Stimulated activated CD4-positive, alpha-beta T cell treated with anti-CD3 and anti-CD28 coated beads, Interleukin-12 subunit alpha, Interleukin-12 subunit beta, amount 100 ng/mL, for 48 hours (primary cell): ENCODE measurements at places on chromosomes 2 and 18.

DNA sequence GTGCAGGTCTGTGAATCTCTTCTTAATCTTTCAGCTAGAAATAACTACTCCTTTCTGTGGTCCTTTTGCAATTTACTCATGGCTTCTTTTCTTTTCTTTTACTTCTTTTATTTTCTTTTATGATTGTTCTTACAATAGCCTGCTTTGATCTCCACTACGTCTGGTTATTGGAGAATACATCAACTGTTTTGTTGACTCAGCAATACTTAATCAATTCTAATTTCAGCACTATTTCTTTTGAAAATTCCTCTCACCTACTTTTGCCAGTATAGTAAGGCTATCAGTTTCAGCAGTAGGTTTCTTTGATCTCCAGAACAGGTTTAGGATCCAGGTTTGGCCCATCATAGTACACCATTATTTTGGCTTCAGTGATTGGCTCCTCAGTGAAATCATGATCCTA is 111.8 kb upstream of the DPP10 start:
- DNase-seq = no peak

GRCh38 chr2:237180987-237181386 is 95.3 kb downstream of the COPS8 start:
- DNase-seq = no peak

GRCh38 chr2:119155633-119156032 is 2.9 kb downstream of the C1QL2 start:
- no peak for DNase-seq

- DNase-seq = no peak
Observed at GRCh38 chr2:182855376-182855775, 11.1 kb downstream of the FRZB start.

DNA sequence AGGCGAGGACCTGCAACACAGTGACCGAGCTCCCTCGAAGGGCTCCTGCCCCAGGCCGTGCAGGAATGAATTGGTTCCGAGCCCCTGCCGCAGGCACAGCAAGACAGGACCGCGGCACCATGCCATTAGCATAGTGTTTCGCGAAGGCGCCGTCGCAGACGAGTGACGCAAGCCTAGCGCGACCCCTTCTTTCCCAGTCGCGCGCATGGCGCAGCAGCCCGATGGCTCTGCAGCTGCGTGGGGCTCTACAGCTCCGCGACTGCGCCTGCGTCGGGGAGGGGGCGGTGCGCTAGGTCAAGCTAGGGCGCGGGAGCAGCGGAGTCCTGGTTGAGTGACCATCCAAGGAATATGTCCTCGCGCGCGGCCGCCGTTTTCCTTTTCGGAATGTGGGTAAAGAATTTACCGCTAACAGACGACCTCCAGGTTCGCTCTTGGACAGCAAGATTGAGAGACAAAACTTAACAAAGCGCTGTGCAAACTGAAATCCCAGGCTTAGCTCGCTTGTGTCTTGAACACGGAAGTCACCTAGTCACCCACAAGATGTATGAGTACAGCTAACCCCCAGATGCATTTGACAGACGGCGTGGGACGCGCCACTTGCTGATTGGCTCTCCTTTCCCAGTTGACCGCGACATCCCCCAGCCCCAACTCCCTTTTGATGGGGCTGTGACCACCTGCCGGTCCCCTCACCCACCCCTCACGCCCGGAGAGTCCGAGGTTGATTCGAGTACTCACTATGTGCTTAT is at the start of gene TRMT61B:
TSS of gene TRMT61B (minus strand) at position 164 of the 746 bp plus-strand sequence. CDS start at position 132, 32 bp downstream.
- peak; percentile 97 for DNase-seq

DNA sequence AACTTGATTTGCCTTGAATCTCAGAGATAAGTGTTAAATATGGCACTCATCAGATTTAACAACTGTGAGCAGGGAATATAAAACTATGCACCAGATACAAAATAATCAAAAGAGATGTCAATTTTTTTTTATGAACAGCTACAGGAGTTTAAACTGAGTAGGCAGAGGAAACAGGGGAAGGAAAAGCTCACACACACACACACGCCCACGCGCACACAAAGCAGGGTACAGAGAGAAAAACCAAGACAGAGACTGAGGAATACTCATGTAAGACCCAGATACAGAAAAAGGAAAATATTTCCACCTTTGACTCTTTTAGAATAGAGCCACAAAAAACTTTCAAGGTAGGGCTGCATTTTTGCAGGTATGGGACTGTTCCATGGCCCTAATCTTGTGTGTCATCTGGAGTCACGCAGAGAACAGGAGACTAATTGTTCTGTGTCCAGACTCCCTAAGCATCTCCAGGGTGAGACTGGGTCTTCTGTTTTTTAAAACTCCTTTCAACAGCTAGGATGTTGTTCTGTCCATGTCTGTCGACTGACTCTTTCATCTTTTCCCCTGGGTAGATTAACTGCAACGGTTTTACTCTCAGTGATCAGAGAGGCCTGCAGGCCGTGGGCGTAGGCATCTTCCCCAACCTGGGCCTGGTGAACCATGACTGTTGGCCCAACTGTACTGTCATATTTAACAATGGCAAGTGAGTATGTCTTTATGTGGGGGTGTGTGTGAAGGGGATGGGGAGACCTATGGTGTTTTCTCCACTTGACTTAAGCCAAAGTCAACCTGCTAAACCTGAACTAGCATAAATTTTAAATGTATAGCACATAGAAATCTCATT is 23.0 kb downstream of the SMYD1 start:
- DNase-seq = peak; percentile 8

- no peak for DNase-seq
Observed at GRCh38 chr2:110221938-110222337, 9.6 kb upstream of the MTLN start.

GRCh38 chr2:76998152-76998551 is 524.0 kb downstream of the LRRTM4 start:
- DNase-seq = no peak

DNA sequence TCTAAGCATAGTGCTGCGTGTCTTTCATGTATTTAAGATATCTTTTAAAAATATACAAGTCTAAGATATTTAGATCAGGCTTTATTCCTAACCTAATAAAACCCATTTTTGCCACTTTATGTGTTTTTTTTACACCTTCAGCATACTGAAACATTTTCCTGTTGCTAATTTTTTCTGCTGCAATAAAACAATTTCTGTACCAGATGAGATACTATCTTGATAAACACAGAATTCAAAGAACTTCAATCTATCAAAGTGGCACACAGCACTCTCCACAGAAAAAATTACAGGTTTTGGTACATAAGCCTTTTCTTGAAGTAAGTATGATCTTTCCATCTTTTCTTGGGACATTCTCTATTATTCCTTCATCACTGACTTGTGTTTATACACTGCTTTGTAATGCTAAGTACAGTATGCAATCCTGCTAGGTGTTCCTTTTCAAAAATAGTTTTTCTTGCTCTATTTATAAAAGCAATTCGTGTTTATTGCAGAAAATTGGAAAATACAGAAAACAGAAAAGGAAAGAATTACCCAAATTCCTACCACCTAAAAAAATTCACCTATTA is 16.2 kb downstream of the REV1 start:
- DNase-seq = no peak

DNA sequence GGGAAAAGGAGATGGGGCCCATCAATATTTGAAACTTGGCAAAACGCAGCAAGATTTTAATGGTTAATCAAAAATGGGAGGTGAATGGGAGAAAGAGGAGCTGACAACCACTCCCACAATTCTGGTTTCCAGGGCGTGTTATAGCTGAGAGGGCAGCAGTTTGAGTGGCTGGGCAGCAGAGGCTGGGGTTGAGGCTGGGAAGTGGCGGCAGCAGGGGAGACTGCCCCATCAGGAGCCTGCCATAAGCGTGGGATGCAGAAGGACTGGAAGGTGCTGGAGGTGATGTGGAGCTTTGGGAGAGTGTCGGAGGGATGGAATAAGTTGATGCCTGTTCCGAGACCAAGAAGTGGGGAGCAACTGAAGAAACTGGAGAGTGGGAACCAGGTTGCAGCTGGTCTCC is 48.9 kb upstream of the SH3RF3 start:
- no peak for DNase-seq

- no peak for DNase-seq
Observed at GRCh38 chr2:190205657-190206056, 114.0 kb downstream of the HIBCH start.

GRCh38 chr2:47016172-47016913 is 100.7 kb upstream of the MCFD2 start:
- DNase-seq = no peak

DNA sequence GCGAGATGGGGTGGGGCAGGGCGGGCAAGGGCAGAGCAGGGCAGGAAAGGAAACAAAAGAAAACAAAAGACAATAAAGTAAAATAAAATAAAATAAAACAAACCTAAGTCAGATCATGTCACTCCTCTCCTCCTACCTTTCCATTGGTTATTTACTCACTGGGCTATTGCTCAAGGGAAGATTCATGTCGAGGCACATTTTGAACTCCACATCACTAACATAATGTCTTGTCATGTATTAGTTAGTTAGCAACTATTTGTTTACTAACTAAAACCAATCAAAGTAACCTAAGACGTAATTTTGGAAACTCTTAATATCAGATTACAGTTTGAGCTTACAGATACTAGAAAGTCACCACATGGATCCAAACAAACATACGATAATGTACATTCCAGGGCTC is 2.2 kb downstream of the C1D start:
- DNase-seq = no peak

DNA sequence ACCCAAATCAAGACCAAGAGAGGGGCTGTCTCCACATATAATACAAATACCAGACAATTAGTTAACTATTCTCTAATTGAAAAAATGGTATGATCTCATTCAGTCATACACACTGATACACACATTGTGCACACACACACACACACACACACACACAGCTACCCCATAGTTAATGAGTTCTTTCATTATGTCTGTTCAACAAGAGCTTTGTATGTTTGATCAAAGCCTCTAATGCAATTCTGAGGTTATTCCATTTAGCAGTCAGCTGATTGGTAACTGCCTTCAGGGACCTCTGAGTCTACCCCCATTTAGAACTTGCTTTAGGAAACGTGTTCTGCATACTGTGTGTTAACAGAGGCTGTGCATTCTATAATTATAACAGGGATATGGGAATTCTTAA is 741.4 kb upstream of the LRRTM4 start:
- DNase-seq = no peak

DNA sequence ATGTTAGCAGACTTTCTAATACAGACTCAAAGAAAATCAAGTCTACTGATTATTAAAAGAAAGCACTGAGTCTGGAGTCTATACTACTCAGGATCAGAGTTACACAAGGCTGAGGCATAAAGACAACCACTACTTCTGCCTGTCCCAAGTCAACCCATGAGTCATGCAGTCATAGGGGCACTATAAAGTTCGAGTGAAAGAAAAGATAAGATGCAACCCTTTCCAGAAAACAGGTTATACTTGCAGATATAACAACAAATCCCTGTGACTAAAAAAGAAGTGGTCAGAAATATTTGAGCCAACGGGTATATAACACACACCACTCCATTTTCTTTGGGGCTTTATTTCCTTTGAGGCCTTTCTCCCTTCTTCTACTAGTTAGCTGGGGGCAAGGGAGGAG is 18.6 kb upstream of the SCRN3 start:
- DNase-seq = no peak

GRCh38 chr2:27320958-27321543 is 1.8 kb downstream of the MPV17 start:
- DNase-seq = no peak

DNA sequence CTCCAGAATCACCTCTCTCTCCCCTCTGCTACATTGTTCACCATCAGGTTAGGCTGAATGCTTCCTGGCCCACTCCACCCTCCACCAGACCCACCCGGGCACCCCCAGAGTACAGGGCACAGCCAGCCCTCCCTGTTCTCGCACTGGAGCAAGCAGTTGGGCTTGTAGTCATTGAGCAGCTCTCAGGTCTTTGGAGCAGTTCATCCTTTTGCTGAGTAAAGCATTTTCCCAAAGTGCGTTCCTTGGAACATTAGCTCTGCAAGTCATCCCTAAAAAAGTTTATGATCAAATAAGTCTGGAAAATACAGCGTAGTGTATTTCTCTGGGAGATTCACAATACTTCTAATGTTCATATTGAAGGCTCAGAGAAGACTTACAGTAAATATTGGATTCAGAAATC is 103.5 kb upstream of the DAPL1 start:
- no peak for DNase-seq

DNA sequence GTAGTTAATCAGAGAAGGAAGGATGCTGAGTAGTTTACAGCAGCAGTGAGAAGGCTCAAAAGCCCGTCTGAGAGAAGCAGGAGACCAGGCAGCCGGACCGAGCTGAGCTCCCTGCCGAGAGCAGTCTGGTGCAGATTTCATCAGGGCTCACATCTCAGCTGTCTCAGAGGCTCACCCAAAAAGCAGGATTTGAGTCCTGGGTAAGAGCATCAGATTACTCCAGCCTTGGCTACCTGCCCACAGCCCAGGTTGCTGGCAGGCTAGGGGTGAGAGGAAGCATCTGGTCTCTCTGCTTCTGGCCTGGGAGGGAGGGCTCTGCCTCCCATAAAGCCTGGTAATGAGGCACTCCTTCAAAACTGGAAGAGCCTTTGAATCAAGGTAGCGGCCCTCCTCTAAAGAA is 140.5 kb downstream of the ST6GAL2 start:
- no peak for DNase-seq

GRCh38 chr2:215615803-215616174 is 179.9 kb upstream of the FN1 start:
- no peak for DNase-seq

- DNase-seq = no peak
Observed at GRCh38 chr2:30796699-30797098, 10.5 kb downstream of the CAPN13 start.

DNA sequence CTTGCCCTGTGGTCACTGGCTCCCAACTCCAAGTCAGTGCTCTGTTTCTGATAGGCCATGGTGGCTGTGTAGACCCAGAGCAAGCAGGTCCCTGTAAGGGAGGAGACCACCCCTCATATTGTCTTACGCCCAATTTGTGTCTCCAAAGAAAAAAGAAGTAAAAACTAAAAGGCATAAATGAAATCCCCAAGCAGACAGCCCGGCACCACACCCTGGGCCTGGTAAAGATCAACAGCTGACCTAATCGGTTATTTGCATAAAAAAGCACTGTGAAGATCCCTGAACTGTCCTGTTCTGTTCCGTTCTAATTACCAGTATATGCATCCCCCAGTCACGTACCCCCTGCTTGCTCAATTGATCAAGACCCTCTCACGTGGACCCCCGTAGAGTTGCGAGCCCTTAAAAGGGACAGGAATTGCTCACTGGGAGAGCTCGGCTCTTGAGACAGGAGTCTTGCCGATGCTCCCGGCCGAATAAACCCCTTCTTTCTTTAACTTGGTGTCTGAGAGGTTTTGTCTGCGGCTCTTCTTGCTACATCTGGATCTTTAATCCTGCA is 364.1 kb upstream of the HS6ST1 start:
- DNase-seq = no peak

- DNase-seq = no peak
Observed at GRCh38 chr2:64424416-64424987, 29.5 kb upstream of the LGALSL start.

- no peak for DNase-seq
Observed at GRCh38 chr2:38092196-38092902, 16.4 kb upstream of the CYP1B1 start.

GRCh38 chr2:234730066-234730640 is 221.7 kb upstream of the SH3BP4 start:
- DNase-seq = no peak

DNA sequence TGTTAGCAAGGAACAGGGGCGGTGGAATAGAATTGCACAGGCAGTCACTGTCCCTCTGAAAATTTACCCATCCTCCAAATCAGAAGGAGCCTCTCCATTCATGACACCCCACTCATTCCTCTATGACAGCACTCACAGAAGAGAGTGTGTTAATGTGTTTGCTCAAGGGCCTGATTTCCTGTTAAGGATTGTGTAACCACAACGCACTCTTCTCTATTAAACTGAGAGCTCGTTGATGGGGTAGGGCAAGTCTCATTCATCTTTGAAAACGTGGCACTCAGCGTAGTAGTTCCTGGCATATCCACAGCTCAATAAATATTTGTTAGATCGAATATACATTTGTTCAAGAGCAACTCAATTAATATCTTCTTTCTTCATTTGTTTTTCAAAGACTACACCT is 106.4 kb downstream of the VAPA start:
- no peak for DNase-seq
